ENCODE measurements at places on chromosomes 7 and 10.
A peak's percentile ranks its signal among the peaks of the same experiment; 100 is the strongest.

- DNase-seq: peak; percentile 34
Observed at GRCh38 chr10:92965314-92965713, 95.3 kb upstream of the CYP26C1 start.

DNA sequence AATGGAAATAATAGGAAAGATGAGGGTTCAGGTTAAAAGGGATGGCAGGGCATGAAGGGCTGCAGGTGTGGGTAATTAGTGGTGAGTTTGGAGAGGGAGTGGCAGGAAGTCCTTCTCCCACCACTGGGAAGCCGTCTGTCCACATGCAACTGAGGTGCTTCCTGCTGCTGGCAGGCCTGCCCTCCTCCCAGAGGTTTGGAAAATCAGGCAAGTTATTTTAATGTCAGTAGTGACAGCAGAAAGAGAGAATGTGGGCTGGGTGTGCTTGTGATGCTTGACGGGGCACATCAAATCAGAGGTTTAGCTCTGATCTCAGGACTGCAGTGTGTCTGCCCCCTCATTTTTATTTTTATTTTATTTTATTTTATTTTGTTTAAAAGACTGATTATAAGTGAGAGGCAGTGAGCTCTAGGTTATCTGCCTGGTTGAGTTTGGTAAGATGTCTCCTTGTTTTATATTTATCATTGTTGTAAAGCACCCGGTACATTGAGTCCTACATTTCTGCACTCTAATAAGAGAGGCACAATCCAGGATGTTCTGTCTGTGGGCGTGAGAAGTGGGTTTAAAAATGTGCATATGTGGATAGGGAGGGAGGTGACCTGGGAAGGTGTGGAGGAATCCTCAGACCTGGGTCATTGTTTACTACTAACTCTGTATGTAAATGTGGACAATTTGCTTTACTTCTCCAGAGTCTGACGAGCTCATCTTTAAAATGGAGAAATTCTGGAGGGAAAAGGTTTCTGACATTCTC lies 504.4 kb downstream of the LRMDA start:
- no peak for DNase-seq

DNA sequence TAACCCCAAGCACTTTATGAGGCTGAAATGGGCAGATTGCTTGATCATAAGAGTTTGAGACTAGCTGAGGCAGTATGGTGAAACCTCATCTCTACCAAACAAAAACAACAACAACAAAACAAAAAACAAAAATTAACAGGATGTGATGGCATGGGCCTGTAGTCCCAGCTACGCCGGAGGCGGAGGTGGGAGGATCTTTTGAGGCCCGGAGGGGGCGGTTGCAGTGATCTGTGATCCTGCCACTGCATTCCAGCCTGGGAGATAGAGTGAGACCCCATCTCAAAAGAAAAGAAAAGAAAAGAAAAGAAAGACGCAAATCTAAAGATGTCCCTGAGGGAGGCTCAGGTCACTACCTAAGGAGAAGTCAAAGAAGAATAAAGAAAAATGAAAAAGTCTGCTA lies 35.3 kb upstream of the AGR2 start:
- no peak for DNase-seq

DNA sequence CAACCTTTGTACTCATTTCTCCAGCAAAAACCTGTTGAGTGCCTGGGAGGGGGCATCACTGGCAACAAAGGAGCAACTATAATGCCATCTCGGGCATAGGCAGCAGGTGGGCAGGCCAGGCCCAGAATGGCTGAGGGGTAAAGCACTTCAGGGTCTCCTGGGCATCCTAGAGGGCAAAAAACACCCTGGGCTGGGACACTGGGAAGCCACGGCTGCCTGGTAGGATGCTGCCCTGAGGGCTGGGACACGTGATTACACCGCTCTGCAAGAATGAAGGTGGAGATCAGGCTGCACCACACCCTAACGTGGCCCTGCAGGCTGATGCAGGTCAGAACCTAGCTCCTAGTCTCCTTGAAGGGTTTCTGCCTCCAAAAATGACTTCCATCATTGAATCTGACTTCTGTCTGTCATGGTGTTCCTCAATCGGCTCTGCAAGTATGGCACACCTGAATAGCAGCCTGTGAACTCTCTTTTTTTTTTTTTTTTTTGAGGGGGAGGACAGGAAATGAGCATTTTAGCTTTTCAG lies 4.5 kb upstream of the TRAPPC14 start:
- DNase-seq: no peak

GRCh38 chr7:139182363-139182762 lies 48.7 kb upstream of the UBN2 start:
- DNase-seq: no peak

DNA sequence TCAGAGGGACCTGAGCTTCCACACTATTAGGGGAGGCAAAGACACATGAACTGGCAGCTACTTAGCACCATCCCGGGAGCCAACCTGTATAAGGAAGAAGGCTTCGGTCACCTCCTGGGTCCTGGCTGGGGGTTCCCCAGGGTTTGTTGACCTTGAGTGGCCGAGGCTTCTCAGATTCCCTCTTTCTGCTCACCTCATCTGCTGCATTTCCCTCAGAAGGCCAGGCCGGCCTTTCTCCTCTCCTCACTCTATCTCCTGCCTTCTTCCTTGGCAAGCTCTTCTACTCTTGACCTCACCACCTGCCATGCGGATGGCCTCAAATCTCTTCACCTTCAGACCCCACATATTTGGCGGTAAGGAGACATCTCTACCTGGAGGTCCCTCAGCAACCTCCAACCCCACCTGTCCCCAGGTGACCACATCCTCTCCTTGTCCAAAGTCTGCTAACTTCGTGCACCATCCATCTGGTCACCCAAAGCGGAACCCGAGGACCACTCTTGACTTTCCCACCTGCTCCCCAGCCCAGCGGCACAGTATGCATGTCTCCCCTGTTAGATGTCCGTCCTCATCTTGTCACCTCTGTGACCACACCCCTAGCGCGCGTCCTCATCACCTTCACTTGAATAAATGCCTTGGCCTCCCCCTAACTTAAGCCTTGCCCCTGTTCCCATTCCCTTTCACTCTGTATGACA lies 133.8 kb upstream of the UNC5B start:
- no peak for DNase-seq

DNA sequence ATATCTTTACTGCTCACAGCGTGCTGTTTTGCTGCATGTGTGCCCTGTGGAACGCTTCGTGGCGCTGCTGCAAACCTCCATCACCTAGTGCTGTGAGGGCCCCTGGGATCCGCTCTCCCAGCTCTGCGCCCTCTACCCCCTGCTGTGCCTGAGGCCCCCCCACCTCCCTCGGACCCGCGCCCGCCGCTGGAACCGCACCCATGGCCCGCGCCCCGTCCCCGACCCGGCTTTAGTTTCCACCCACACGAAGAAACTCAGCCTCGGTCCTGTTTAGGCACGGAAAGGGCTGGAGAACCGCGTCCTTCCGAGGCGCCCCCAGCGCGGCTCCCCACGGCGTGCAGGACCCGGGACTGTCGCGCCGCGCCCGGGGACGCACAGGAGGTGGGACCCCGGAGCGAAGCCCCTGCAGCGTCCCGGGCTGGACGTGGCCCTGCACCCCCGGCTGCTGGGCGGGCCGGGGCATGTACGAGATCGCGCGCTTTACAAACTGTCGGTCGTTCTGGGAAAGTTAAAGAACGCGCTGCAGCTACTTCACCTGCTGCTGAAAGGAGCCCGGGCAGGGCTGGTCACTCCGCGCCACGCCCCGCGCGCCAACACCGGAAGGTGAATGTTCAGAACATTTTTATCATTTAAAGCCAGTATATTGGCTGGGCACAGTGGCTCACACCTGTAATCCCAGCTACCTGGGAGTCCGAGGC lies 54.3 kb downstream of the BMS1 start:
- no peak for DNase-seq

- no peak for DNase-seq
Observed at GRCh38 chr7:141911391-141911790, 4.8 kb upstream of the OR9A4 start.

- DNase-seq: no peak
Observed at GRCh38 chr7:90290244-90291113, 30.6 kb downstream of the FAM237B start.

DNA sequence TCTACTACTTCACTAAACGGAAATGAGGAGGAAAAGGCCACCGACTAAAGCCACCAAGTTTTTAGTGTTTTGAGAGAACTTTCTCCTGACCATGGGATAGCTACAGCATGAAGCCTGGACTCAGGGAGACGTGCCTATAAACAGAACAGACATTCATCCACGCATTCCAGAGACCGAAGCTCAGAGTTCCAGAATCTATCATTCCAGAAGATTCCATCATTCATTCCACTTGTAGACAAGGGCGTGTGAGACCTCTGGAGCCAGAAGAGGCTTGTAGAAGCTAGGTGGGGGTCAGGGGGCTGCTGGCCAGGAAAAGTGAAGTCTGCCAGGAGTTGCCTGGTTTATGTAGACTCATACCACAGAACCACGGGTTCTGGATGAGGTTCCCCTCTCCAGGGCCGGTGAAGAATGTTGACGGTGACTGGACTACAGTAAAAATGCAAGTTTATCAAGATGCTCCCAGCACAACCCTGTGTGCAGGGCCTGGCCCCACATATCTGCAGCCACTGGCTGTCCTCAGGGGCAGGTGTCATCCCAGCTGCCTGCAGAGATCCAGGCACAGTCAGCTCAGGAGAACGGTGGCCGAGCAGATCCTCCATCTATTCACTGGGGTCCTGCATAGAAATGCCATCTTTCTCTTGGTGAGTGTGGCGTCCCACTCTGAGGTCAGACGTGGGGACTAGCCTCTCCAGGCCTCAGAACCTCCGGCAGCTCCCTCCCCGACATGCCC lies 215.7 kb downstream of the USP6NL start:
- DNase-seq: no peak

DNA sequence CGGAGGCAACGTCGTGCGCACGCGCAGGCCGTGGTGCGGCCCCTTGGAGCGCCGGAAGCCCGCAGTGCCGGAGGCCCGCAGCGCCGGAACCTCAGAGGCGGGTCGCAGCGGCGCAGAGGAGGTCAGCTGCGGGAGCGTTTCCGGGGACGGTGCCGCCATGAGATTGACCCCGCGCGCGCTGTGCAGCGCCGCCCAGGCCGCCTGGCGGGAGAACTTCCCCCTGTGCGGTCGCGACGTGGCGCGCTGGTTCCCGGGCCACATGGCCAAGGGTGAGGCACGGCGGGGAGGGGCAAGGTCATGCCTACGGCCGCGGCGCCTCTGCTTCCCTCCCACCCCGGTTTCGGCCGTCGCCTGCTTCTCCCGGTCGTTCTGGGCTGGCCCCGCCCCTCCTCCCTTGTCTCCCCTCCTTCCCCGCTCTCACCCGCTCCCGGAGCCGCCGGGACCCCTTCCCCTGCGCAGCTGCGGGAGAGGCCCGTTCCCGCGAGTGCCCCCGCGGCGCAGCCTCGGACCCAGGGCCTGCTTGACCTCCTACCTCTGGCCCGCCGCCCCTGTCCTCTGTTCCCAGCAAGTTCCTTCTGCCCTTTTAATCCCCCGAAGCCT lies at the start of gene MTG1:
Gene MTG1, plus strand, starts transcription at position 94 of the 600 bp plus-strand sequence. Its CDS starts 64 bp downstream, at position 158.
- peak; percentile 81 for DNase-seq

DNA sequence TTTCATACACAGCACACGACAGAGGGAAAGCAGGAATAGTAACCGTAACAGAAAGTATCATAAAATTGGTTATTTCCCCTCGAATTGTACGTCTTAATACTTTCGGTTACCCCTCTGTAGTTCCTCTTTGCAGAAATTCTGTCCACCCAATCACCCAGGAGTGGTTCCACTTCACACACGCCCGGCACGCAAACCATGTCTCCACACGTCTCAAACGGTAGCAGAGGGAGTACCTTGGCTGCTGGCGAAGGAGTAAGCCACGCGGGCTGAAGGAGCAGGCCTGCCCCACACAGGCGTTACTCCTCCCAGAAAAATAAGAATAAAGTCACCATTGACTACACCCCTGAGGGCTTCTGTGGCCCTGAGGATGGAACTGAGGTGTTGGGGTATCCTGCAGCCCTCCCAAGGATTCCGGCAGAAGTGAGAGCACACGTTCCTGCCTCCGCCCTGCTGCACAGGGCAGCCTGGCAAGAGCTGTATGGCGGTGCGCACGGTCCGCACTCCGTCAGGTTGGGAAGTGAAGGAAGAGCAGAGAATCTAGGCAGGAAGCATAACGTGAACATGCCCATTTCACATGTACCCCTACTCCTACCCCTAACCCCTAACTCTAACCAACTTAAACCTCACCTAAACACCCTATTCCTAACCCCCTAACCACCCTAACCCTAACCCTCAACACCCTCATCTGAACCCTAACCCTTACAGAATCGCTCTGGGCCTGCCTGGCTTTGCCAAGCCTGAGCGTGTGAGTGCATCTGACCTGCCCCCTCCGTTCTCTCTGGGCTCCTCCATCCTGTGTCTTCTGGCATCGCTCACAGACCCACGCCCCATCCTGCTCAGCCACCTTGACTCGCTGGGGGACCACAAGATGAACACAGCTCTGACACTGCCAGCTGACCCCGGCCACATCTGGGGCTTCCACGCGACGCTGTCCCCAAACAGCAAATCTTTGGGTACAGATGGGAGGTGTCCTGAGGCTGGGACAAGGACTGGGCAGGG lies 18.2 kb downstream of the GPR146 start:
- DNase-seq: no peak

- DNase-seq: no peak
Observed at GRCh38 chr10:126001576-126001975, 105.2 kb downstream of the FANK1 start.

GRCh38 chr10:124041675-124042445 lies 51.5 kb downstream of the CHST15 start:
- DNase-seq: no peak

DNA sequence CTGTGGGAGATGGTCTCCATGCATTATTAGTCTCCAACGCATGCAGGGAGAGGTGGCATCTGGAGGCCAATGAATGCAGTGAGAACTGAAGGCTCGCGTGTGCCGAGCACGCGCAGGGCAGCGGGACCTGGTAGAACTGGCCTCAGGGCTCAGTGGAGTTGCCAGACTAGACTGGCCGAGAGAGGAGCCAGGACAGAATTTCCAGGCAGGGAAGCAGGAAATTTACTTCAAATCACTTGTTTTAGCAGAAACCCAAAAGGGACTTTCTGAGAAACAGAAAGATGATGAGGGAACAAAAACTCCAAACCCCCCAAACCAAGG lies 311.0 kb upstream of the IMMP2L start:
- no peak for DNase-seq

GRCh38 chr7:2796358-2797352 lies 47.5 kb downstream of the GNA12 start:
- DNase-seq: peak; percentile 26

- DNase-seq: no peak
Observed at GRCh38 chr7:64494912-64495461, 67.9 kb downstream of the ZNF680 start.

DNA sequence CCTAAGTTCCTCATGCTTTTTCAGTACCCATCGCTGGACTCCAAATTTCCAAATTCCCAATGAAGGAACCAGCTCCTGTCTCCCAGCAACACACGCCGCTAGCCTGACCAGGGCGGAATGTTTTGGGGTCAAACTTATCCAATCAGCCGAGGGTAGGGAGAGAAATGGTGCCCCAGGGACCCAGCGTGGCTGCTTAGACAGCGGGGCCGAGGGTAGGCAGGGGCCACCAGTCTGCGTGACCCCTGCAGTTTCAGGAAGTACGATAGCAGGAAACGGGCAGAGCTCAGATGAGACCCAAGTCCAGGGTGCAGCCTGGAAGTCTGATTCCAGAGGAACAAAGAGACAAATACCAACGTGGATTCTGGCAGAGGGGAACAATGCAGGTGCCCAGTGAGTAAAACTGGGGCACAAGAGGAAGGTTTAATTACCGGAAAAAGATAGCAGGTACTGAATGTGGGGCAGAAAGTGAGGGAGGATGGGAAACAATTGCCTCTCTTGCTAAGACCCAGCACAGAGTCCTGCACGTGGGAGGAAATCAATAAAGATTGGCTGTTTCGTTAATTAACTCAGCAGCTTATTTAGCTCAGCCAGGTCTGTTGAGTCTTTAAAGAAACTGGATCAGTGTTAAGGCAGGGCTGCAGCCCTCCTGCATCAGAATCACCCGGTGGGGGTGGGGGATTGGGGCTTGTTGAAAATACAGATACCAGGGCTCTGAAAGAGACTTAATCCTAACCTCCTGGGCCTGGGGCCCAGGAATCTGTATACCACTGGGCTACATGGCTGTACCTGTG lies 50.4 kb upstream of the NFE2L3 start:
- no peak for DNase-seq
